ENCODE measurements at places on chromosomes 5 and 9.

DNA sequence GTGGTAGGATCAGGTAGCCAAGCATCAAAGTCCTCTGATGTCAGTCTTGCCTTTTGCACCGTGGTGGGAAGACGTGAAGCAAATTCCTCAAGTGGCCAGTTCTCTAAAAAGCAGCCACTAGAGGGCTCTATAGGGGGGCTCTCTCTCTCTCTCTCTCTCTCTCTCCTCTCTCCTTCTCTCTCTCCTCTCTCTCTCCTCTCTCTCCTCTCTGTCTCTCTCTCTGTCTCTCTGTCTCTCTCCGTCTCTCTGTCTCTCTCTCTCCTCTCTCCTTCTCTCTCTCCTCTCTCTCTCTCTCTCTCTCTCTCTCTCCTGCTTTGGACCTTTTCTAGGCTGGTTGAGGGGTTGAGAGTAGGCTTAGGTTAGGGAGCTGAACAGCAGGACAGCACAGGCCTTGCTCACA lies 13.9 kb upstream of the OSMR start:
- DNase-seq, result peak; percentile 15

GRCh38 chr9:269081-269711 lies 54.5 kb downstream of the DOCK8 start:
- no peak for DNase-seq

DNA sequence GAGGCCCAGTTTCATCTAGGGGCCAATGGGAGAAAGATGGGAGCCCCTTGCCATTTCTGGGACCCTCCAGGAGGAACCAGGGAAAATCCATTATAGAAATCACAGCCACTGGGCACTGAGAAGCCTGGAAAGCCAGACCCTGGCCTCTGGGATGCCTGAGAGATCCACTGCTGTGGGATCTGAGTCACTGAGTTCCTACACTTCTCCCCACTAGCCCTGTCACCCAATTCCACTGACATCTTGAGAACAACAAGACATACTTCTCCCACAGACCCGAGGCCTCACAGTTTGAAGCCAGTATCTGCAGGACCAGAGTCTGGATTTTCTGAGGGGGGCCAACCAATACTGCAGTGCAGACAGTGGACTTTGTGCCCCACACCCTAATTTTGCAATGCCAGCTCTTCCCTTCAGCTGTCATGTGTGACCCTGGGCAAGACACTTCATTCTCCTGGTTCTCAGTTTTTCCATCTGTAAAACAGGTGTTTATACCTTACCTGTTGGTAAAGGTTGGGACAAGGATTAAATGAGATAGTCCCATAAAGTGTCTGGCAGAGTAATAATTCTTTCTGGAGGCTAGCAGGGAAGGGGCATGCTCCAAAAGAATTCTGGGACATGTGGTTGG lies 46.5 kb downstream of the CXXC5 start:
- DNase-seq, result no peak

GRCh38 chr5:119288379-119289033 lies 67.3 kb upstream of the TNFAIP8 start:
- DNase-seq, result no peak

DNA sequence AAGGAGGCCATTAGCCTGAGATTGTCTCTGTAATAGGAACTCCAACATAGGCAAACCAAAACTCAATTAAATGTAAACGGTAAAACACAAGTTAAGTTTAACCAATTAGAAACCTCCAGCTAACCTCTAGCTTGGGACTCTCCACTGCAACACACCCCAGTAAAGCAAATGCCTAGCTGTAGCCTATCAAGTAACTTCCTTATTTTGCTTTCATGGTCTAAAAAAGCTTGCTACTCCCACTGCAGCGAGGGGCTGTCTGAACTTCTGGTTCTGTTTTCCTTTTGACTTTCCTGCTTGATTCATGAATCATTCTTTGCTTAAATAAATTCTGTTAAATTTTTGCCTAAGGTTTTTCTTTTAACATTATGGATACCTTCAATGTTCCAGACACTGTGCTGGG lies 24.4 kb upstream of the C5orf46 start:
- DNase-seq, result no peak

DNA sequence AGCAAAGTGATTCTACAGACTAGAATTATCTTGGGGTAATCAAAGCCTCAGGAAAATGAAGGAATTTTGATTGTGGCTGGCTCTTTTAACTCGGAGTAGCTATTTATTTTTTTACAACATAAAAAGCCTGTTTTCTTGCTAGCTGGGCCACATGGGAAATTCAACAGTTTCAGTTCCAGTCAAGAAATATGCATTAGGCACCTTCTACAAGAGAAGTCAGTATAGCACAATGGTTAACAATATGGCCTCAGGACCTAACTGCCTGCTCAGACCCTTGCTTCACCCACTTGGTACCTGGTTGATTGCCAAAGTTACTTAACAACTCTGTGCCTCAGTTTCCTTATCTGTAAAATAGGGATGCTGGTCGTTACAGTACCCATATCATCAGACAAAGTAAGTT lies 586.2 kb downstream of the ZNF608 start:
- DNase-seq, result no peak

GRCh38 chr5:140342896-140343295 lies 3.5 kb downstream of the HBEGF start:
- no peak for DNase-seq

- no peak for DNase-seq
Observed at GRCh38 chr5:173741087-173741486, 124.6 kb upstream of the BOD1 start.

DNA sequence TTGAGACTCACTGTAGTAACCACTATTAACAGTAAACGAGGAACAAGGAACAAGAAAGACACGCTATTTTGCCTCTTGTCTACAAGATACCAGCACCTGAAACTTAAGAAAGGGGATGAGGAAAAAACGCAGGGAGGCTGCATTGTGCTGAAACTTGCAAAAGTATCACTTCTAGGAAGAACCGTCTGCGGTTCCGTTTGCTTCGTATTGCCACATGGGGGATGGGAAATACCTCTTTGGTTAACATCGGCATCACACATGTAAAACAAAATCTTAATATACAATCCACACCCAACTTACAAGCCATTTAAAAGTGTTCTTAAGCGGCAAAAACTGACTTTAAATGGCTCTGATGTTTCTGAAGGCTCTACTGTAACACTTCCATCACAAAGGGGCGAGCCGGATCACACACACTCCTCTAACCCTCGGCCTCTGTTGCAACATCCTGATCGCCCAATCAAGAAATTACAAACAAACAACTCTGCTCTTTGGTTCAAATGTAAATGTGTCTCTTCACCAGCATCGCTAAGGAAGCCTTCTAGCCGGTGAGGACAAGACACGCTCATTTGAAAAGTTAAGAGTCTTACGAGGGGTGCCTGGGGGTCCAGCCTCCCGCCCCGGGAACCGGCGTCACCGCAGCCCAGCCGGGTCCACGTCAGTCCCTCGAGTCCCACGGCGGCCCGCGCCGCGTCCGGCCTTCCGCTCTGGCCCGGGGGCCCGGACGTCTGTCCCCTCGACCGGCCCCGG lies 621 bp downstream of the SEC16A start:
- peak; percentile 22 for DNase-seq

DNA sequence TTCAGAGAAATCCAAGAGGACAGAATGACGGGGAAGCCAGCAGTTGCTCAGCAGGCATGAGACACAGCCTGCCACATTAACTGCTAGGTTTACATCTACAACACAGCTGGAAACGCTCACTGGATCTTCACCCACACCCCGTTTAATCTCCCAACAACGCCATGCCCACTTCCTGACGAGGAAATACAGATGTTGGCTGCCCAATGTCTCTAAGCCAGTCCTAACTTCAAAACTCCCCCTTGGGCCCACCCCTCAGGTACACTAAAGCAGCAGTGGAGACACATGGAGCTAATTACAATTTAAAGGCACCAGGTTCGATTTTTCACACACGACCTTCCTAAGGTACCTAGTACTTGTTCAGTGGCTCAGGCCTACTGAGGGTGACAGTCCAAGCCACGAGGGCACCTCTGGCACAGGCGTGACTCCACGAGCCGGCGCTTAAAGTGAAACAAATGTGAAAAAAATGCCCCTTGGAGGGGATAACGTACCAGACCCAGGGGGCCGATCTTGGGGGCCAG lies 904 bp downstream of the RPL12 start:
- DNase-seq, result peak; percentile 16
